ENCODE measurements at places on chromosomes 5 and 9.

- no peak for DNase-seq
Measured at GRCh38 chr5:96683392-96683791, 21.2 kb downstream of the CAST start.

- DNase-seq: no peak
Measured at GRCh38 chr9:80503671-80504281, 932.0 kb downstream of the TLE4 start.

DNA sequence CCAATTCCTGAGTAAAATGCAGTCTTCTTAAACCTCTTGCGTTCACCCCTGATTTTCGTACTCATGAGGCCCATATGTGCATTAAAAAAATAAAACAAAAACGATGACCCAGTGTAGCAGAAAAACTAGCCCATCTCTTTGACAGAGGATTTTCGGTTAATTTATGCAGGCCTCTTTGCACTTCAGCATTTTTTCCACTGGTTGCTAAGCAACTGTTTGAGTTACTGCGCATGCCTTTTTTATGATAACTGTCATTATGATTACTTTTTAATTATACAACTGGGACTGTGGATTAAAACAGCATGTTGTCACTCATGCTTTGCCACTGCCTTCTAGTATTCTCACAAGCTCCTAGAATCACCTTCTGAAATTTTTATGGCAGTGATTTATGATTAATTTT lies 165.0 kb downstream of the SMARCA2 start:
- DNase-seq: no peak

- DNase-seq: no peak
Measured at GRCh38 chr5:141879941-141880738, 1.9 kb upstream of the PCDH1 start.

DNA sequence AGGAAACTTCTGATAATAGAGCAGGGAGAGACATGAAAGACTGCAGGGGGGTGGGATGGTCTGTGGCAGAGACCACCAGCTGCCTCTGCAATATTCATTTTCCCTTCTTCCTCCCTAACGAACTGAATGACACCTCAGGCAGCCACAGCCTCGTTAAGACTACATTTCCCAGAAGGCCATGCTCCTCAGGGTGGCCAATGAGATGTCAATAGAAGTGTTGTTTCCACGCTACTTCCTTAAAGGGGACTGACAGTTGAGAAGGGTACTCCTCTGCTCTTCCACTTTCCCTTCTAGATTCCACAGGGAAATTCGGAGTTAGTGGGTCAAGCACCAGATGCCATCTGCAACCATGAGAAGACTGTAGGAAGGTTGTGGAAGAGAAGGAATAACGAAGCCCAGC lies 52.0 kb upstream of the DAPK1 start:
- no peak for DNase-seq

- DNase-seq: no peak
Measured at GRCh38 chr5:78889369-78890140, 95.6 kb downstream of the ARSB start.

- no peak for DNase-seq
Measured at GRCh38 chr9:8779478-8779877, 979.9 kb upstream of the DMAC1 start.

DNA sequence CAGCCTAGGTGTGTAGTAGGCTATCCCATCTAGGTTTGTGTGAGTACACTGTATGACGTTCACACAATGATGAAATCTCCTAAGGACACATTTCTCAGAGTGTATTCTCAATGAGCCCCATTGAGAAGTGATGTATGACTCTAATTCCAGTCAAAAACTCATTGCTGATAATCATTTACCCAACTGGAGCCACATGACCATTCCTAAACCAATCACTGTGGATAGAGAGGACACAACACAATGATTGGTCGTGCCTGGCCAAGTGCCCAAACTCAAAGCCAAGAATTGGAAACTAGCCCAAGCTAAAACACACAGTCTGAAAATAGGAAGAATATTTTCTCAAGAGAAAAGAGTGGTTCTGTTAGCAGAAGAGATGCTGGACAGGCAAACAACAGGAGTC lies 191.2 kb downstream of the ZNF462 start:
- DNase-seq: no peak

DNA sequence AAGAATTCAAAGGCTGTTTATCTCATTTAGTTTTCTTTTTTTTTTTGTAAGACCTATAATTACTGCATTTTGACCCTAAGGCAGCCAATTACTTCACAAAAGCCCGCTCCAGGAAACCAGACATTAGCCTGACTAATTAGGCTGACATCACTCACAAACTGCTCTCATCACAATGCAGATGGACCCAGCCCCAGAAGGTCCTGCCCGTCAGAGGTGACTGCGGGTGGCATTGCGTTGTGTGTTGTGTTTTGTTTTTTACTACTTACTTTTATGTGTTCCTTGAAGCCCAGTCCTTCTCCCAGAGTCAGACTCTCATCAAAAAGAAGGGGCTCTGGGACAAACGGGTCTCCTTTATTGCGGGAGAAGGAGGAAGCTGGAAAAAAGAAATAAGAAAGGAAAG lies 172.2 kb downstream of the HSD17B3 start:
- DNase-seq: no peak

- no peak for DNase-seq
Measured at GRCh38 chr5:43664501-43665040, 61.6 kb downstream of the NNT start.

DNA sequence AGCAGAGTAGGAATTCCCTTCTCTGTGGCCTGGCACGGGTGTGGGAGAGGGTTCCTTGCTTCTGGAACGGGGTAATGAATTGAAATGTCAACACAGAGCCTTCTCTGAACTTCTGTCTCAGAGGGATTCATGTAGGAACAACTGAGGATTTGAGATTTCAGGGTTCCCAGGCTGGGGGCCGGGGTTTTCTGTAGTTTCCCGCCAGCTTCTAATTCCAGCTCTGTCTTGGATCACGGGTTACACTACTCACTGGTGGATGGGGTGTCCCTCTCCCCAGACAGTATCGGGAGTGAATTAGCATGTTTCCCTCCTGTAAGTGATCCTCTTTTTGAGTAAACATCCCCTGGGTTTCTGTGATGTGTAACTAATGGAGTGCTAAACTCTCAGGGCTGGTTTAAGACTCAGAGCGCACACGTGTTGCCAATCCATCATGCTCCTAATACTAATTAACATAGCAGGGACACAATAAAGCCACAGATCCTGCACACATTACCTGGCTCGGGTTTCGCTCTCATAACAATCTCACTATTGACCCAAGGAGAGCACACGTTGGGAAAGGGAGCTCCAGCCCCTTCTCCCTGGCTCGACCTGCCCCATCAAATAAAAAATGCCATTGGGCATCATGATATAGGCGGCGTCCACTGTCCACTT lies 18.1 kb upstream of the DMRT2 start:
- DNase-seq: no peak

DNA sequence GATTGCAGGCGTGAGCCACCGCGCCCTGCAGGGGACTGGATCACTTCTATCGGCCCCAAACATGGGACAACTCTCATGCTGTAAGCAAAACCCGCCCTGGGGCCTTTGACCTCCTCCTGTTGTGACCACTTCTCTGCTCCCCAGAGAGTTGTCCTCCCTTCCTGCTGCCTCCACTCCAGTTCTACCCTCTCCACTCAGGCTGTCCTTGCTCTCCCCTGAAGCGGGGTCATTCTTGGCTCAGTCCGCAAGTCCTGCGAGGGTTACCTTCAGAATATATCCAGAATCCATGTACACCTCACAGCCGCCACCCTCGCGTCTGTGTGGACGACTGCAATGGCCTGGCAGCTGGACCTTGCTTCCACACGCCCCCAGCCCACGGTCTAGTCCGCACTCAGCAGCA lies 273.7 kb downstream of the PBX3 start:
- DNase-seq: no peak

DNA sequence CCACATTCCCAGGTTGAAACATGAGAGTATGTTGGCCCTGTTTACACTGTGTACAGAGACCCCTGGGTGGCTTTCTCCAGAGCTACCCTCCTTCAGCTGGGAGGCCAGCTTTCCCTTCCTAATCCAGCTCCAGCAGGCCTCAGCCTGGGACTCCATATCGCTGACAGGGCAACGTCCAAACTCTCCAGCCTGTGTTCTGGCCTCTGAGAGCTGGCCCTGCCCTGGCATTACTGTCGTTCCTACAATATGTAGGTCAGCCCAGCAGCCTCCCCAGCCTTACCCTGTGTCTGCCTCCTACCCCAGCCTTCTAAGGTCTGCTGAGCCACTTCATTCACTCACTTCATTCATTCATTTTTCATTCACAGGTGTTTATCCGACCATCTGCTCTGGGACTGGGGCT lies 8.3 kb upstream of the EEIG1 start:
- no peak for DNase-seq

DNA sequence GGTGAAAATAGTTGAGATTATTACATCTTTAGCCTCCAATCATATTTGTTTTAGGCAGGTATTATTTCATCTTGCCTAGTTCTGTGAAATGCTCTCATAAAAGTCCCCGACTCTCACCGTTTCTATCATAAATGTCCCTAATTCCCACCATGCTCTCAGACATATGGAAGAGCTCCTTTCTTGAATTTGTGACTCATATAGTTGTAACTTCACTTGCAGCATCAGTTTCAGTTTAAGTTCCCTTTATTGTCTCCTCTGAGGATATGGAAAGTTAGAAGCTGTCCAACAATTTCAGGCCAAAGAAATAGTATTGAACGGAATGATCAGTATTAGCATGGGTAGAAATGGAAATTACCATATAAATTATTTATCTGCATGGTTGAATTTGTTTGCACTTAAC lies 187.5 kb upstream of the NR4A3 start:
- no peak for DNase-seq

DNA sequence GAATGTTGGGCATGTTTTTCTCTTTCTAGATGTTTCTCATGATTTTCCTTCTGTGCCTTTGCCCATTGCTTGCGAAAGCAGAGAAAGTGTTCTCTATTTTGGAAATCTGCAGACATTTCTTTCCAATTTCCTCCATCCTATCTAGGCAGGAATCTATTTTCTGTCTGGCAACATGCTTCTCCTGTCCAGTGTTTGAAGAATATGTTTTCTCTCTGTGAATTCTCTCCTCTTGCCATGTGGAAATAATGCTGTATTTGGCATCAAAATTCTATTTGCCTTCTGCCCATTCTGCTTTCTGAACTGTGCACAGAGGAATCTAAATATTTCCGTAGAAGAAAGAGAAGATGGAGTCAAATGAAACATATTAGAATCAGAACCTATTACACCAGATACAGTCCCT lies 833.3 kb downstream of the CDH9 start:
- DNase-seq: no peak

- DNase-seq: no peak
Measured at GRCh38 chr5:143177263-143177983, 226.1 kb downstream of the NR3C1 start.

DNA sequence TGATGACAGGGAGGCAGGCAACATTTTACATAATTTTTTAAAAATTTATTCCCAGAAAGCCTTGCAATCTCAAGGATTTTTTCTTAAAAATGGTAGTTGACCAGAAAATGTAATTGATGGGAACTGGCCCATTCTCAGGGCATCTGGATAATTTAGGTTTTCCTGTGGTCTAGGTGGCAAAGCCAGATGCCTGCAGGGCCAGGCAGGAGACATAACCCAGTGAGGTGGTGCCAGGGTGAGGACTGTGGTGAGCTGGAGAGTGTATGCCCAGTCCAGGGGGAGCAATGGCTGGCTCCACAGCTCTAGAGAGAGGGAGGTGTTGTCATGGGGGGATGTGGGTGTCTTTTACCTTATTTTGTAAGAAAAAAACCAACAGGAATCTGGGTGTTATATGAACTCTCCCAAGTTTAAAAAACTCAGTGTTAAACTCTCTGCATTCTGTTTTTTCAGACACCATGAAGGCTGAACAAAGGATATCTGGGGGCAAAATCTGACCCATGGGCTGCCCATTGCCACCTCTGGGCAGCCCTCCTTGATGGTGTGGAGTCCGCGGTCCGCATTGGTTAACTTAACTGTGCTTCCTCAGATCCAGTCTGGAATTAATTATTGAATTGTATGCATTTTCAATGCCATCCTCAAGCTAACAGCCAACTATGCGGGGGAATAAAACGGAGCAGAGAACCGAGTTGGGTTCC lies 43.9 kb downstream of the BOD1 start:
- no peak for DNase-seq

GRCh38 chr5:172931001-172931536 lies 28.2 kb upstream of the RPL26L1 start:
- DNase-seq: no peak

DNA sequence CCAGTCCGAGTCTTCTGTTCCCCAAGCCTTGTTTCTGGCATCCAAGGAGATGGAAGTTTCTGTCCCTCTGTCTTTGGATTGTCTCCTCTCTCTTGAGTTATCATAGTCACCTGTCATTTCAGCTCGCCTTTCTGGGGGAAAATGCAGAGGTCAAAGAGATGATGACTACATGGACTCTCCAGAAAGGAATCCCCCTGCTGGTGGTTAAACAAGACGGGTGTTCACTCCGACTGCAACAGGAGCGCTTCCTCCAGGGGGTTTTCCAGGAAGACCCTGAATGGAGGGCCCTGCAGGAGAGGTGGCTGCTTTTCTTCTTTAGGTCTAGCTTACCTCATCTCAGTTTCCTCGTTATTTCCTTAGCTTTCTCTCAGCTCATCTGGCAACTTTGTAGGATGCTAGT lies 25.1 kb downstream of the ERAP2 start:
- DNase-seq: no peak

- no peak for DNase-seq
Measured at GRCh38 chr5:8908055-8908683, 637.7 kb downstream of the SEMA5A start.

DNA sequence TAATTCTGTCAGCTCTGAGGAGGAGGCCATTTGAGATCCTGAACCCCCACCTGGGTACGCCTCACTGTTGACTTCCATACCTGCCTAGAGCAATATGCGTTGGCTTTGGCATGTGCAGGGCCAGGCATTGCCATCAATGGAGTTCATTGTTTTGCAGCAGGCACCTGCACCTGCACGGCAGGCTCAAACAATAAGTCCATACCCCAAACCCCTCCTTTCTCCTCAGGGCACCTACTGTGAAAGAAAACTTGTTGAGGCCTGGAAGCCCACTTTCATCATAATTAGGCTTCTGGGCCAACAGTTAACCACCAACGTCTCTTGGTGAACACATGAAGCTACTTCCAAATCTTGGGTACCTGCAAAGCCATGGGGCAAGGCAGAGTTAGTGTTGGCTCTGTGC lies 238.7 kb downstream of the NFIB start:
- DNase-seq: no peak

GRCh38 chr5:116521173-116521872 lies 53.3 kb downstream of the SEMA6A start:
- no peak for DNase-seq

- DNase-seq: no peak
Measured at GRCh38 chr9:22817181-22817580, 370.6 kb downstream of the DMRTA1 start.

DNA sequence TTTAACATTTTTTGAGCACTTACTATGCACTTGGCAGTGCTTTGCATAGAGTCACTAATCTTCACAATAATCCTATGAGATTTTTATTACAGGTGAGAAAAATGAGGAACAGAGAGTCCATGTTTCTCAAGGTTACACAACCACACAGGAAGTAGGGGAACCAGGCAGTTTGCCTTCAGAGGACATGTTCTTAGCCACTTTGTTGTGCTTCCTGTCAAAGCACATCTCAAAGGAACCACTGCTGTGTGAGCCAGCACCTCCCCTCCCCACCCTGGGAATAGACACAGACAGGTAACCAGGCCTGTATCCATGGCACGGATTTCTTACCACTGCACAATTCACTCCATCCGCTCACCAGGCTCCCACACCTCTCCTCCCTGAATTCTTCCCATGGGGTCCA lies 6.3 kb upstream of the DNAJB5 start:
- DNase-seq: no peak
